ENCODE measurements at places on chromosomes 5 and 9. TPM values are rescaled to one million over a fixed set of nuclear protein-coding genes. Genes with fewer than 3 reads are reported as not detected.

DNA sequence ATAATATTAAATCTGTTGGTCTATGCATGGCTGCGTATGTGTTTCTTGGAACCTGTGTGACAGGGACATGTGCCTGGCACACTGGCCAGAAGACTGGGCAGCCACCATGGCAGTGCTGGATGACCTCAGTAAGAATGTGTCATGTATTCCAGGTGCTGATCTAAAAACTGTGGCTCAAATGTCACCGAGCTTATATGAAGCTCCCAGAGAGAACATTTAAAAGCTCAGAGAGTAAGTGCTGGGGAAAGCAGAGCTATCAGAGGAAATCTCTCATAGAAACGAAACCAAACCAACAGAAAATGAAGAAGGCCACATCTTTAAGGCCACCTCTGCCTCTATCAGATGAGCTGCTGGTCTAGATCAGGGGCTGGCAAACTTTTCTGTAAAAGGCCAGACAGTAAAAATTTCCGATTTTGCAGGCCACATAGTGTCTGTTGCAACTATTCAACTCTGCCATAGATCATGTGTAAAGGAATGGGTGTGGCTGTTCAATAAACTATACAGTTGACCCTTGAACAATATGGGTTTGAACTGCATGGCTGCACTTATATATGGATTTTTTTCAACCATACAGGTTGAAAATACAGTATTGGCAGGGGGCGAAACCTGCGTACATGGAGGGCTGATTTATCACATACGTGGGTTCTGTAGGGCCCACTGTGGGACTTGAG, 31.8 kb downstream of the TSTD2 start:
- no peaks in the 10 kb centered on the region for H3K27me3 ChIP-seq
- H3K27ac ChIP-seq = no peak overlapping the region
- no peaks in the 10 kb centered on the region for H3K4me1 ChIP-seq

DNA sequence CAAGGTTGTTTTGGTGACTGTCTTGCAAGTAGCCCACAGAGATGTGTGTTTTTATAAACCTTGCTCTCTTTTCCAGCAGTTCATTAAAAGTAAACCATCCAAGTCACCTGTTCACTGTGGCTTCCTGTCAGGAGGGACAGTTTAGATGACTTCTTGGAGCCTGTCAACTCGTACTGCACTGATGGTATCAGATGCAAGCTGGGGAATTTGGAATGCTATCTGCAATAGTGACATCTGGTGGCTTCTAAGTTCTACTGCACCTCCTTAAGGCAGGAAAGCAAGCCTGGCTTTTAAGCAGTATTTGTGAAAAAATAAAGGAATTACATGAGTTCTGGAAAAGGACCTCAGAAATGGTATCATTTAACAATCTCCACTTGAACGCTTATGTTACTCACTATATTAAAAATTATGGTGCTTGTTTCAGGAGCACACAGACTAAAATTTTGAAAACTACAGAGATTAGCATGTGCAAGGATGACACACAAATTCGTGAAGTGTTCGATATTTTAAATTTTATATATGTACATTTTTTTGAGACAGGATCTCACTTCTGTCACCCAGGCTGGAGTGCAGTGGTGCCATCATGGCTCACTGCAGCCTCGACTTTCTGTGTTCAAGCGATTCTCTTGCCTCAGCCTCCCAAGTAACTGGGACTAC, 164.0 kb downstream of the TTC39B start:
- peaks cover 14% of the 10 kb centered on the region for H3K27me3 ChIP-seq
- H3K27ac ChIP-seq = no peak overlapping the region
- no peak overlapping the region for H3K4me3 ChIP-seq
- DNase-seq = no peak
- no peaks in the 10 kb centered on the region for H3K4me1 ChIP-seq

DNA sequence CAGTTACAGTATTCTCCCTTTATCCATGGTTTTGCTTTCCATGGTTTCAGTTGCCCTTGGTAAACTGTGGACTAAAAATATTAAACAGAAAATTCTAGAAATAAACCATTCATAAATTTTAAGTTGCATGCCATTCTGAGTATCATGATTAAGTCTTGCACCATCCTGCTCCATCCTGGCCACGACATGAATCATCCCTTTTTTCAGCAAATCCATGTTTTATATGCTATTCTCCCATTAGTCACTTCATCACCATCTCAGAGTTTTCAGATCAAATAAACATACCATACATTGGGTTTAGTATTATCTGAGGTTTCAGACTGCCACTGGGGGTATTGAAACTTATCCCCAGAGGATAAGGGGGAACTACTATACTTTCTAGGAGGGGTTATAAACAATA, 234.4 kb upstream of the ATP10B start:
- no peak overlapping the region for H3K4me3 ChIP-seq
- no peaks in the 10 kb centered on the region for H3K36me3 ChIP-seq
- H3K27me3 ChIP-seq = no peaks in the 10 kb centered on the region
- no peaks in the 10 kb centered on the region for H3K4me1 ChIP-seq

Gene RNF130
- 34.0 TPM for total RNA-seq

Gene PCDHA4
- total RNA-seq = 5.8 TPM

Gene PDE6A
- total RNA-seq = not detected

Gene IL11RA
- 6.8 TPM for total RNA-seq

Gene RORB
- total RNA-seq = not detected

Gene BDP1
- total RNA-seq = 31.2 TPM

DNA sequence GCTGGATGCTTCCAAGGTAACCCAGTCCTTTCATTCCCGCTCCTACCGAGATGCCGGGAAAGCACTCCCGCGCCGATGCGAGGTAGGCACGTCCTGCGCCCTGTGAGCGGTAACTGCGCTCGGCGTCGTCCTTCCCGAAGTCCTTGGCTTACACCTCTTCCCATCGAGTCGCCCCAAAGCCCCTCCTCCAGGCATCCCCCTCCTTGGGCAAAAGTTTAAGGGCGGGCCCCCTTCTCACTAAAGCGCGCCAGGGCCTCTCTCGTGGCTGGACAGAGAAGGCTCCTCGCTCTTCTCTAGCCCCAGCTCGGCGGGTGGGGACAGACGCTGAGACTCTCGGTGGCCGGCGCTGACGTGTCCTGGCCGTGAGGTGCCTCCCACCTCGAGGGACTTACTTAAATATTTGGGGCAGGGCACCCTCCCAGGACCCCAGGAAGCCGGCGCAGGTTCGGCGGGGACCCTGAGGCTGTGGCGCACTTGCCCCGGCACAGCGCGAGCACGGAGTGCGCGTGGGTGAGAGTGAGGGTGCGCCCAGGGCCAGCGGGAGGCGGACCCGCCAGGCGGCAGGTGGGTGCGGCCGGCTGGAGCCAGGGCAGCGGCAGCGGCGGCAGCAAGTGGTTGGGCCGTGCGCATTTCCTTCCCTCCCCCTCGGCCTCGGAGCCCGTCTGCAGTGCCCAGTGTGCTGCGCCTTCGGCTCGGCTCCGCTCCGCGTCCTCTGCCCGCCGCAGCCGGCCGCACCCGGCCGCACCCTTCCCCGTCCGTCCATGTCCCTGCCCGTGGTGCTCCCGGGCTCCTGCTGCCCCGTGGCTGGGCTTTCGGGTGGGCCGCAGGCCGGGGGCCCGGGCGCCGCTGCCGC, at the start of gene ENTREP1:
TSS of gene ENTREP1 (plus strand) at position 667 of the 853 bp plus-strand sequence. CDS start at position 762, 95 bp downstream.
- H3K4me3 ChIP-seq = peak within 1 kb of the TSS; percentile 82
- peaks cover 19% of the 10 kb centered on the region for H3K36me3 ChIP-seq
- H3K4me1 ChIP-seq = peaks cover 8% of the 10 kb centered on the region
- H3K27ac ChIP-seq = no peak within 1 kb of the TSS

GRCh38 chr5:150640311-150641005, at the start of gene SYNPO:
Gene SYNPO (plus strand): TSS chr5:150640660. CDS start chr5:150648276, 7,616 bp downstream.
- peak within 1 kb of the TSS; percentile 58 for H3K27ac ChIP-seq
- no peaks in the 10 kb centered on the region for H3K27me3 ChIP-seq
- DNase-seq = peak; percentile 49
- peaks cover 74% of the 10 kb centered on the region for H3K4me1 ChIP-seq

DNA sequence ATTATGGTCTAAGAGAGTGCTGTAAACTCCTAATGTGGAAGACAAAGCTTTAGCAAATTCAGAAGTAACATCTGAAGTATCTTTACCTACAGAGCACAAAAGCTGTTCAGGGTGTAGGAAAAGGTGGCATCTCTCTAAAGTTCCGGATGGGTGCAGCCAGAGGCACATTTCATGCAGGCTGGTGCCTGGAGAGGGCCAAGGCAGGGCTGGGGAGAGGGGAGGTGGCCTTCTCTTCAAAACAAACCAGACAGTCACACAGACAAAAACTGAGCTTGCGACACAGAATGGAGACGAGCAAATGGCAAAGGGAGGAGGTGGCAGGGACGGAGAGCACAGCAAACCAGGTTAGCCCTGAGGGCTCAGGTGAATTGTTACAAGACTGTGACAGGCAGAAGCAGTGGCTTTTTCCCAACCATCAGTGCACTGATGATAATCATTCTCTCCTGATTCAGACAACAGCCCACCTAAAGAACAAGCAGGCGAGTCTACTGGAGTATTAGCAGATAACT, 121.5 kb upstream of the PCA3 start:
- no peak for DNase-seq
- H3K36me3 ChIP-seq = no peaks in the 10 kb centered on the region
- no peaks in the 10 kb centered on the region for H3K4me1 ChIP-seq
- H3K4me3 ChIP-seq = no peak overlapping the region

DNA sequence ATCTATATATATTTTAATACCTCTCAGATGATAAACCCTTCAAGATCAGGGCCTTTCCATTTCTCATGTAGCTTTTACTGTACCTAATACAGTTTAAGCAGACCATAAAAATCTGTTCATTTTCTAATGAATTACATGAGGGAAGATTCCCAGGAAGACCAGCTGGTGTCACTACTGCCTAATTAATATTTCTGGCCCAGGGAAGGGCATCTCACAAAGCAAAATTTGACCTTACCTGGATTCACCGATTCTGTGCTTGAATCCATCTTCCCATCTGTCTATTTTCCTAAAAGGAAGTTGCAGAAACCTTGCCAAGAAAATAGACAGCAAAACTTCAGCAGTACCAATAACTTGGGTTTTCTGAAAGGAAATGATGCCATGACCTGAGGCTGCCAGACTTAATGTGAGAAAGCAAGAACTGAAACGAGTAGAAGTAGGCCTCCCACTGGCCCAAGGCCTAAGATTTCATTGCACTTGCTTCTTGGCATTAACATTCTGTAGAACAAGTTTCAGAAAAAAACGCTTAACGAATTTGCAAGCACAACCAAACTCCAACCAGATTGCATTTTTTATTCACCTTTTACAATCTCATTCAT, 83.0 kb upstream of the GLIS3 start:
- H3K27me3 ChIP-seq = no peaks in the 10 kb centered on the region
- H3K27ac ChIP-seq = no peak overlapping the region
- DNase-seq = peak; percentile 4
- no peaks in the 10 kb centered on the region for H3K4me1 ChIP-seq
- peaks cover 4% of the 10 kb centered on the region for H3K36me3 ChIP-seq

Gene NR4A3
- total RNA-seq = 0.66 TPM

Gene MOB3B
- total RNA-seq = 10.8 TPM

DNA sequence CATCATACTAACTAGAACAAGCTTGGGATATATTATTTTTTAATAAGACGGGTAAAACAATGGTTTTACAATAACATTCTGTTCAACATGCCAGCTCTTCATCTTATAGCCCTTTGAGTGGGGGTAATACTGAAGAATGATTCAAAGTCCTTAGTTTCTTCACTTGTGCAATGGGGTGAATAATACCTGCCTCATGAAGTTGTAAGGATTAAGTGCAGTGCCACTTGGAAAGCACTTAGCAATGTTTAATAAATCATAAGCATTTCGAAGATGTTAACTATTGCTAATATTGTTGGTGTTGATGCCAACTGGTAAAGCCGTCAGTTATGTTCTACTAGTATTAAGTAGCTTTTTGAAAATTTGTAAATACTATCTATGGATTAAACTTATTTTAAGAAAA, 38.0 kb downstream of the TNPO1 start:
- no peaks in the 10 kb centered on the region for H3K27me3 ChIP-seq
- peaks cover 25% of the 10 kb centered on the region for H3K4me1 ChIP-seq
- no peak overlapping the region for H3K4me3 ChIP-seq
- H3K36me3 ChIP-seq = peaks cover 76% of the 10 kb centered on the region
- H3K27ac ChIP-seq = no peak overlapping the region

- H3K4me3 ChIP-seq = peak overlapping the region; percentile 53
- no peak for DNase-seq
- H3K36me3 ChIP-seq = peaks cover 7% of the 10 kb centered on the region
- peak overlapping the region; percentile 57 for H3K27ac ChIP-seq
These were observed 23.2 kb downstream of the MAP3K1 start for GRCh38 chr5:56838409-56839039.

DNA sequence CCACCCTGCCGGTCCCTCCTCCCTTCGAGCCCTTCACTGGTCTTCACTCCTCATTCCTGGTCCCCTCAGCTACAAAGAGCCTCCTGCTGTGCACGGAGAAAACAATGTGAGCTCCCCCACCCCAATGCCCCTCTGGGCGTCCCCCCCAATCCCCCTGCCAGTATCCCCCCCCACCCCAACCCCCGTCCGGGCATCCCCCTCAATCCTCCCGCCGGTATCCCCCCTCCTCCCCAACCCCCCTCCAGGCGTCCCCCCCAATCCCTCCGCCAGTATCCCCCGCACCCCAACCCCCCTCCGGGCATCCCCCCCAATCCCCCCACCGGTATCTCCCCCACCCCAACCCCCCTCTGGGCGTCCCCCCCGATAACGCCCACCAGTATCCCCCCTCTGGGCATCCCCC, 42.8 kb downstream of the EXD3 start:
- H3K4me1 ChIP-seq = no peaks in the 10 kb centered on the region
- no peak overlapping the region for H3K4me3 ChIP-seq
- peaks cover 18% of the 10 kb centered on the region for H3K36me3 ChIP-seq
- H3K27me3 ChIP-seq = no peaks in the 10 kb centered on the region
- no peak overlapping the region for H3K27ac ChIP-seq

GRCh38 chr5:5419291-5420210, 2.9 kb upstream of the ICE1 start:
- no peak overlapping the region for H3K27ac ChIP-seq
- peaks cover 17% of the 10 kb centered on the region for H3K36me3 ChIP-seq
- peak; percentile 4 for DNase-seq
- H3K27me3 ChIP-seq = peaks cover 17% of the 10 kb centered on the region
- H3K4me3 ChIP-seq = no peak overlapping the region

- no peaks in the 10 kb centered on the region for H3K4me1 ChIP-seq
- no peak overlapping the region for H3K4me3 ChIP-seq
- no peak for DNase-seq
- no peaks in the 10 kb centered on the region for H3K27me3 ChIP-seq
- no peak overlapping the region for H3K27ac ChIP-seq
These were observed 58.1 kb downstream of the TLE1 start for GRCh38 chr9:81631218-81631745.

DNA sequence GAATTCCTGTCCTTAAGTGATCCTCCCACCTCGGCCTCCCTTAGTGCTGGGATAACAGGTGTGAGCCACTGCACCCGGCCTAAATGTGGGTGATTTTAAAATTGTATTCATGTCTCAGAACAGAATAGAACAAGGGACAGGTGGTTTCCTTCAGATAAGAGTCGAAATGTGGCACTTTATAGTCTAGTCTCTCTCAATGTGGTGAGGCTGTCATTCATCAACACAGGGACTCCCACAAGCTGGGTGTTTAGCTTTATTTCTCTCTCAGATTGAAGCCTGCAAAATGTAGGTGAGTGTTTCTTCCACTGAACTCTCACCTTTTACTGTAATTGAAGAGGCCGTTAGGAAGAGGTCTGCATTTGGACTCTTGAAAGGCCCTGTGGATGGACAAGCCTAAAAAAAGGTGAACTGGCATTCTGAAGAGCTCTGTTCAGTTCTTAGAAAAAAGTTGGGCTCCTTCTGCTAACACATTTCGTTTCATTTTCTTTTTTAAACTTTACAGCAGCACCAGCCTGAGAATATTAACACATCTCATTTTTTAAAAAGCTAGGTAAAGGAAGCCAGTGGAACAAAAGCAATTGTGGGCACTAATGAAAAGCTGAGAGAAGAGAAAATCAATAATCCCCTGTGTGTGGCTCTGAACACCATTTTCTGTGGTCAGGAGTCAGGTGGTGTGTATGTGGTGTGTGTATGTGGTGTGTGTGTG, 126.2 kb upstream of the SLC28A3 start:
- no peaks in the 10 kb centered on the region for H3K4me1 ChIP-seq
- no peak overlapping the region for H3K27ac ChIP-seq
- H3K27me3 ChIP-seq = peaks cover 20% of the 10 kb centered on the region
- no peak overlapping the region for H3K4me3 ChIP-seq

Gene MELK
- total RNA-seq = 20.8 TPM

Data from Calu3 (cell line).